ENCODE measurements at places on chromosomes 13 and 19.

GRCh38 chr19:39916851-39917396 is 17.5 kb downstream of the FCGBP start:
- no peak for DNase-seq

GRCh38 chr13:72737033-72737432 is 9.3 kb downstream of the BORA start:
- no peak for DNase-seq

DNA sequence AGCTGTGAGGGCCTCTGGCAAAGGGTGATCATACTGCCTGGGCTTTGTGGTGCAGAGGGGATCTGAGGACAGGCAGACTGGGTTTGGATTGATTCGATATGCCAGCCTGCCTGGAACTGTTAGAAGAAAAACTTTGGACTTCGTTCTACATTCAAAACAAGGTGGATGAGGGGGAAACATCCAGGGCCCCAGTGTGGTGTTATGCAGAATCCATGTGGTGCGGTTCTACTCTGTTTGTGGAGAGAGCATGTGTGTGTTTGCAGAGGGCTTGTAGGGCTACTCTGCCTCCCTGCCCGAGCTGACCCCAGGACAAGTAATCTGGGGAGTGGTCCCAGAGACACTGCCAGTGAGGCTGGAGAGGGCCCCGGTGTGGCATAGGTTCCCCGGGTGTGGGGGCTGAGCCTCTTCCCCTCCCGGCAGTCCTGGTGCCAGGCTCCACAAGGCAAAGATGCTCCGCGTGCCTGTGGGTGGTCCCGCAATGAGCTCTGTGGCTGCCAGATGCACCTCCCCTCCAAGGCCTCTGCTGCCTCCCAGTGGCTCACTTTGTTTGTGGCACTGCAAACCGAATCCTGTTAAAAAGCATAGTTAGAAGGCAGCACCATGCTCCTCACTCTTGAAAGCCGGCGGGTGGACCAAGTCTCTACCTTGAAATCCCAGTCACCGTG is 22.3 kb upstream of the TFDP1 start:
- DNase-seq, result peak; percentile 28

DNA sequence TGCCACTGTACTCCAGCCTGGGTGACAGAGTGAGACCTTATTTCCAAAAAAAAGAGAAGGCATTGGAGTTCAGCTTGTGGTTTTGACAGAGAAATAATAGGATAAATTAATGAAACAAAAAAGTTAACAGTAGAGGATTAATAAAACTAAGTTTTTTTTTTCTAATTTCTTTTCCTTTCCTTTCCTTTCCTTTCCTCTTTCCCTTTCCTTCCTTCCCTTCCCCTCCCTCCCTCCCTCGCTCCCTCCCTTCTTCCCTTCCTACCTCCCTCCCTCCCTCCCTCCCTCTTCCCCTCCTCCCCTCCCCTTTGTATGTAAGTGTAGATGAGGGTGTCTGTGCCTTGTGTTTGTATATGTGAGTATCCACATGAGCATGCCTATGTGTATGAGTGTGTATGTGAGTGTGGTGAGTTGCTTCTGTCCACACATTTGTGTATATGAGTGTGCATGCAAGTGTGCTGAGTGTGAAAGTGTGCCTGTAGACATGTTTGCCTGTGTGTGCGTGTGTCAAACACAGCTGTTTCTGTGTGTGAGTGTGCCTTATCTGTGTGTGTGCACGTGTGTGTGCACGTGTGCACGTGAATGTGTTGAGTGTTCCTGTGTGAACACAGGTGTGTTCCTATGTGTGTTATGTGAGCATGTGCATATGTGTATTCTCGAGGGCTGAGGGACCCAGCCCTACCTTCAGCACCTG is 12.5 kb upstream of the MZF1 start:
- DNase-seq, result no peak

DNA sequence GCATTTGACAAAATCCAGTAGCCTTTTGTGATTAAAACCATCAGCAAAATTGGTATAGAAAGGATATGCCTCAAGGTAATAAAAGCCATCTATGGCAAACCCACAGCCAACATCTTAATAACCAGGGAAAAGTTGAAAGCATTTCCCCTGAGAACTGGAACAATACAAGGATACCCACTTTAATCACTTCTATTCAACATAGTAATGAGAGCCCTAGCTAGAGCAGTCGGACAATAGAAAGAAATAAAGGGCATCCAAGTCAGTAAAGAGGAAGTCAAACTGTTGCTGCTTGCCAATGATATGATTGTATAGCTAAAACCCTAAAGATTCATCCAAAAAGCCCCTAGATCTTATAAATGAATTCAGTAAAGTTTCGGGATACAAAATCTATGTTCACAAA is 1510.3 kb downstream of the PCDH9 start:
- no peak for DNase-seq

GRCh38 chr19:37537391-37537947 is 30.7 kb downstream of the ZNF793 start:
- DNase-seq, result no peak

GRCh38 chr13:48403913-48404312 is 9.0 kb downstream of the LPAR6 start:
- DNase-seq, result no peak

DNA sequence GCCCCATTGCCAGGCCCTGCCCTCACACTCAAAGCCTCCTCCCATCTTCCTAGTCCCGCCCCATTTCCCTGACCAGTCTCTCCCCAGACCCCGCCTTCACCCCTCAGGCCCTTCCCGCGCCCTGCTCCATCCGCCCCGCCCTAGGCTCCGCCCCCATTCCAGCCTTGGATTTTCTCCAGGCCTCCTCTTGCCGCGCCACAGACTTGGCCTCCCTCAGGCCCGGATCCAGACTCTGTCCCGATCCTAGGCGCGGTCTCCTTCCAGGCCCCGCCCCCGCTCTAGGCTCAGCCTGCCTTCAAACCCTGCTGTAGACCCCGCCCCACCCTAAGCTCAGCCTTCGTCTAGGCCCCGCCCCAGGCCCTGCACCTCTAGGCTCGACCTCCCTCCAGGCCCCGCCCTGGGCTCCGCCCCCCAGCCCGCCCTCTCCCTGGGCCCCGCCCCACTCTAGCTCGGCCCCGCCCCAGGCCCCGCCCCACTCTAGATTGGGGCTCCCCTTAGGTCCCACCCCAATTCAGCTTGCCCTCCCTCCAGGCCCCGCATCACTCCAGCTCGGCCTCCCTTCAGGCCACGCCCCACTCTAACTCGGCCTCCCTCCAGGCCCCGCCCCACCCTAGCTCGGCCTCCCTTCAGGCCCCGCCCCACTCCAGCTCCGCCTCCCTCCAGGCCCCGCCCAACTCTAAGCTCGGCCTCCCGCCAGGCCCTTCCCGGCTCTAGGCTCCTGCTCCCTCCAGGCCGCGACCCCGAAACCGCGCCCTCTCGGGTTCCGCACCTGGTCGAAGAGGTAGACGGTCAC is 18.5 kb downstream of the LMTK3 start:
- DNase-seq, result peak; percentile 77

GRCh38 chr19:4399812-4400134 is 574 bp downstream of the SH3GL1 start:
- no peak for DNase-seq

GRCh38 chr19:58007285-58007684 is 4.7 kb upstream of the ZNF606 start:
- DNase-seq, result no peak

- no peak for DNase-seq
Measured at GRCh38 chr13:48600374-48601364, 53.1 kb upstream of the CYSLTR2 start.

GRCh38 chr13:108437496-108437895 is 168.0 kb downstream of the TNFSF13B start:
- DNase-seq, result no peak

DNA sequence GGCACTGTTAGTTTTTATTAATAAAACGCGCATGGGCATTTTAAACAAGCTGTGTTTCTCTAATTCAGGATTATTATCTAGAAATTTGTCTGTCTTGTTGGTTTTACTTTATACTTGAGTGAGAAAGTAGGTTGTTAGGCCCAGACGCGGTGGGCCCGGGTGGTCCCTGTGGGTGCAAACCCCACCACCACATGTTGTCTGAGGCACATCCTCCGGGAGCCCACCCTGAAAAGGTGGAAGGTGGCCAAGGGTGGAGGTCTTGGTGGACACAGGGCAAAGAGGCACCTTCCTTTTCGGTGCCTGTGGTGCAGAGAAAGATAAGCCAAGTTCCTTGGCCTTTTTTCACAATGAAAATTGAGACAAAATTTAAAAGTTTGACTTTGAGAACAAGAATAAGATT is 16.6 kb downstream of the ATP4B start:
- no peak for DNase-seq

- DNase-seq, result peak; percentile 11
Measured at GRCh38 chr19:4140237-4140711, 13.2 kb upstream of the CREB3L3 start.

DNA sequence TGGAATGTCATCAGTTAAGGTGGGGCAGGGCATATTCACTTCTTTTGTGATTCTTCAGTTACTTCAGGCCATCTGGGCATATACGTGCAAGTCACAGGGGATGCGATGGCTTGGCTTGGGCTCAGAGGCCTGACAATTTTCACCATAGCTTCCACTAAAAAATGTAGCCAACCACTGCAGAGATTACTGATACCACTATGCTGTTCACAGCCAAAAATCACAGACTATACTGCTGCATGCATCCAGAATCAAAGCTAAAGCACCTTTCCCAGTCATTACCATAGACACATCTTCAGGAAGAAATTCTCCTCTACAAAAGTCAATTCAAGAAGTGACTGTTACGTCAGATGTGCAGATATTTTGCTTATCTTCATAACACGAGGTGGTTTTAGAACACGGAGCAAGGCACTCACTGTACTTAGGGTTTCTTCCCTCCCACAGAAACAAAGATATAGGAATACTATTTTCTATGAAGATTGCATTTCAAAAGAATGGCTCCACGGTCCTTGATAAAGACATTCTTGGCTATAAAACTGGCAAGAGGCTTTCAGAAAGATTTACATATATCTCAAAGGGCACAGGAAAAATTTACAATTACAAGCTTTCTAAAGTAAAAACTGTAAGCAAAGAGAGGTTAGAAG is 1556.6 kb upstream of the PRR20A start:
- DNase-seq, result no peak

DNA sequence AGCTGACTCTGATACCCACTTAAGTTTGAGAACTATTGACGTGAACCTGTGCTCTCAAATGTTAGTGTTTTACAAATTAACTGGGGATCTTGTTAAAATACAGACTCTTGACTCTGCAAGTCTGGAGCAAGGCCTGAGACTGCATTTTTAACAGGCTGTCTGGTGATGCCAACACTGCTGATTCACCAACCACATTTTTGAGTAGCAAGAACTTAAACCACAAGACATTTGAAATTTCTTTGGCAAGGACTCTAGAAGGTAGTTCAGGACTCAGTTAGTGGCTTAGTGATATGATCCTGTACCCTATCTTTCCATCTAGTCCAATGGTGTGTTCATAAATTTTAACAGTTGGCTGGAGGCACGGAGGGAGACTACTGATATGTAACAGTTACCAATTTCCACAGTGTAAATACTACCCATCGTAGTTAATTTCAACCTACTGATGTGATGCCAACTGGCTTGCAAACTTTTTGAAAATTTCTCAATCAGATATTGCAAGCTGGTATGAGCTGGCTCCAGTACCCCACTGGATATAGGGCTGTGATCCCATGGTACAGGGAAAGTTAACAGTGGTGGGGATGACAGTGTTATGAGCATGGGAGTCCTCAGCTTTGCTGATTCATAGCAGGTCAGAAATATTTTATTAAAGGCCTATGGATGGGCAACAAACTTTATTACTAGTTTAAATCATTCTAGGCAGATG is 255.1 kb downstream of the TBC1D4 start:
- no peak for DNase-seq

- no peak for DNase-seq
Measured at GRCh38 chr13:101942535-101943157, 459.2 kb downstream of the FGF14 start.

- DNase-seq, result no peak
Measured at GRCh38 chr13:100796463-100796862, 121.9 kb upstream of the TMTC4 start.

- DNase-seq, result no peak
Measured at GRCh38 chr19:46514589-46515289, 19.1 kb upstream of the PNMA8B start.

GRCh38 chr13:25905611-25906010 is 146.2 kb downstream of the SHISA2 start:
- DNase-seq, result no peak

DNA sequence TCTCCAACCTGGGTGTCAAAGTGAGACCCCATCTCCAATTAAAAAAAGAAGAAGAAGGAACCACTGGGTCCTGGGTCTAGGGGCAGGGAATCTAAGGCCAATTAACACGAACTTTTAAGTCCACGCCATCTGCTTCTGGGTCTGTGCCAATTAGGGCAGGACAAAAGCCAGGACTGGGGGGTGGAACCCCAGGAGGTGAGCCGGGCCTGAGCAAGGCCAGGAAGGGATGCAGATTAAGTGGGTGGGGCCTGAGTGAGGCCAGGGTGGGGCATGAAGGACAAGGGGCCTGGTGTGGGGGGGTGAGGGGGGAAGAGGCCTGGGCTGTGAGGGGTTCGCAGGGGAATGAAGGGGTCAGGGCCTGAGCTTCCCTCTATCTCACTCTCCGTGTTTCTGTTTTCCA is 26.3 kb upstream of the ZNF83 start:
- DNase-seq, result no peak

DNA sequence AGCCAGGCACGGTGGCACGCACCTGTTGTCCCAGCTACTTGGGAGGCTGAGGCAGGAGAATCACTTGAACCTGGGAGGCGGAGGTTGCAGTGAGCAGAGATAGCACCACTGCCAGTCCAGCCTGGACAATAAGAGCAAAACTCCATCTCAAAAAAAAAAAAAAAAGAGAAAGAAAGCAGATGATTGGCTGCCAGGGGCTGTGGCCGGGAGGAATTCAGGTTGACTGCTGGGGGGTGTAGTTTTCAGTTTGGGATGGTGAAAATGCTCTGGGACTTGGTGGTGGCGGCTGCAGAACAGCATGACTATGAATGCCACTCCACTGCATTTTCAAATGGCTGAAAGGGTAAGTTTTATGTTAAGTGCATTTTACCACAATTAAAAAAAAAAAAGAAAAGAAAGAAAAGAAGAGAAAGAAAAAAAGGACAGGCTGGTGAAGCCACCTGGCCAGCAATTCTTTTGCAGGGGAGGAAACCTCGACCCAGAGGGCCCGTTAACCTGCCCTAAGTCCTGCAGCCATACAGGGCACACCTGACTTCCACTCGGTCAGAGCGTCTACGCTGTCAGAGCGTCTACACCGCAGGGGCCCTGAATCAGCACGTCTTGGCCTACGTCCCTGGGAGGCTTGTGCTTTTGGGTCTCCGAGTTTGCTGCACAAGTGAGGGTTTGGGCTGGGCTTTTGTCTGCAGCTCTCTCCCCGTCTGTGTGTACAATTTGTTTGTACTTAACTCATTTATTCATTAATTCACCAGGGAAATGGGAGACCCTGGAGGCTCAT is 3.6 kb downstream of the ISOC2 start:
- DNase-seq, result no peak

GRCh38 chr13:25738342-25739196 is 313.2 kb downstream of the SHISA2 start:
- DNase-seq, result no peak

GRCh38 chr19:7862413-7862951 is 11.7 kb downstream of the PRR36 start:
- DNase-seq, result peak; percentile 66

DNA sequence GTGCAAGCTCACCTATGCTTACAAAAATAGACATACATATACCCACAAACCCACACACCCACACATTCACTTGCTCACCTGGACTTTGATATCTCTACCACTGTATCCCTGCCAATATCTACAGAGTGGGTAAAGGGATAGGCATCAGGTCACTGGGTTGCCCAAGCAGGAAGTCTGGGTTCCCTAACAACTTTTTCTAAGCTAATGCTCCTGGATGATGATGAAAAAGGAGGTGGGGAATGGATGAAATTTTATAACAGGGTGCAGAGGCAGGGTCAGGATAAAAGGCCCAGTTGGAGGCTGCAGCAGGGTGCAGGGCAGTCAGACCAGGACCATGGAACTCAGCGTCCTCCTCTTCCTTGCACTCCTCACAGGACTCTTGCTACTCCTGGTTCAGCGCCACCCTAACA is at the start of gene CYP2B6:
Gene CYP2B6 (plus strand): TSS at position 311 of the 410 bp plus-strand sequence. CDS start 24 bp downstream, at position 335.
- DNase-seq, result no peak

All from activated naive CD4-positive, alpha-beta T cell treated with Interleukin-2 at 50 U/mL for 16 hours (primary cell).